ENCODE measurements at places on chromosomes 7 and 10. TPM values are rescaled to one million over a fixed set of nuclear protein-coding genes. Genes with fewer than 3 reads are reported as not detected.
A peak's percentile ranks its signal among the peaks of the same experiment; 100 is the strongest.

DNA sequence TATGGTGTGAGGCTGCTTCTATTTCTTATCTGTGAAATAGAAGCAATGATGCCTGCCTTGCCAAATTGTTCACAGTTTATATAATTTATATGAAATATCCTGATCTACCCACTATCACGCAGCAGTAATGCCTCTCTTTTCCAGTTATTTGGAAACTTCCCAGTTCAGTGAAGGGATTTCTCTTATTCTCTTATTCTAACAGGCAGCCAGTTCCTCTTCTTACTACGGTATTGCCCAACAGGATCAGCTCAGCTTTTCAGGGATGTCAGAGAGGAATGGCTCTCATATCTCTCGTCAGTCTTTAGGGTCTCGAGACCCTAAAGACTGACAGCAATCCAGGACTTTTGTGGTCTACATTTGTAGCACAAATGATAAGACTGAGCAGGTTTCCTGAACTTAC lies 215.6 kb downstream of the CREB5 start:
- no peak for DNase-seq

- DNase-seq: no peak
These were observed 39.6 kb downstream of the TCERG1L start for GRCh38 chr10:131271966-131272365.

NACAD gene
- polyA plus RNA-seq: 9.4 TPM

MET gene
- 54.2 TPM for polyA plus RNA-seq

GRCh38 chr7:8190119-8190895 lies 71.7 kb downstream of the ICA1 start:
- DNase-seq: peak; percentile 58

DNA sequence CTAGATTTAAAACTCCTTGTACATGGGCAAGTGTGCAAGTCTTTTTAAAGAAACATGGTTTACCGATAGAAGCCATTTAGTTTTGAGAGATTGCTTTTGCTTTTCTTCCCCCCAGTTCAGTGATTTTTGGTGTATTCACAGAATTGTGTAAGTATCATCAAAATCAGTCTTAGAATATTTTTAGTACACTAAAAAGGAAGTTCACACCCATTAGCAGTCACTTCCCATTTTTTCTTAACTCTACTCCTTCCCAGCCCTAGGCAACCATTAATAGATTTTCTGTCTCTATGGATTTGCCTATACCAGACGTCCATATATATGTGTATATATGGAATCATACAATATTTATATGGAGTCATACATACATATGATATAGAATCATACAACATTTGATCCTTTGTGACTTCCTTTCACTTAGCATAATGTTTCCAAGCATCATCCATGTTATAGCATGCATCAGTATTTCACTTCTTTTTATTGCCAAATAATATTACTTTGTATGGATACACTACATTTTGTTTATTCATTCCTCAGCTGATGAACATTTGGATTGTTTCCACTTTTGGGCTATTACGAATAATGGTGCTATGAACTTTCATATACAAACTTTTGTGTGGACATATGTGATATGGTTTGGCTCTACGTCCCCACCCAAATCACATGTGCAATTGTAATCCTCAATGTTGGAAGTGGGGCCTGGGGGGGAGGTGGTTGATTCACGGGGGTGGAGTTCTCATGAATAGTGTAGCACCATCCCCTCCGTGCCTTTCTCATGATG lies 16.5 kb upstream of the ARL4A start:
- DNase-seq: no peak

FFAR4 gene
- polyA plus RNA-seq: not detected

SFTPA1 gene
- polyA plus RNA-seq: not detected

DNA sequence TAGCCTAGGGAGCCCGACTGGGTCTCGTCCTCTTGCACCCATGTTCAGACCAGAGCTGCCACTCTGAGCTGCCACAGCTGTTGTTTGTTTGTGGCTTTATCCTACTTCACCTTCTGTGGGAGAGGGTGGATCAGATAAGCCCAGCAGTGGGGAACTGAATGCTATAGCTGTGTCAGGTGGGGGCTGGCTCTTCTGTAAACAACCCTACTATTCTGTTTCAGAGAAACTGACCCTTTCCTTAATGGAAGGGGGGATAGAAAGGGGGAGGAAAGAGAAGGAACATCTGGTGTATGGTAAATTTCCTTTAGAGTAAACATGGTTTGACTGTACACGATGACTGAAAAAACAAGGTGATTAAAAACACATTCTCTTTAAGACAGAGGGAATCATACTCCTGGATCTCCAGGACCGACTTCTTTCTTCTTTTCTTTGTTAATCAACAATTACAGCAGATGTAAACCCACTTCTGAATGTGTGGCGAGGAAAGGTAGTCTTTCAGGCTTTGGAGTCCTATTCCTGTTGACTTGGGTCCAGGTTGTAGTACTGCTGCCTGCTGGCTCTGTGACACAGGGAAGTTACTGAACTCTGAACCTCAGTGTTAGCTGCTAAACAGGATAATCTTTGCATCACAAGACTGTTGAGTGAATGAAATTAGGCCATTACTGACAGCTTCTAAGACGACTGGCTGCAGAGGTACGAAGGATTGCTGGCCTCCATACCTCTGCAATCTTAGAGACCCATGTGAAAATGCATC lies 6.0 kb downstream of the PRXL2A start:
- no peak for DNase-seq

GRCh38 chr7:151280388-151281019 lies 32.0 kb upstream of the SMARCD3 start:
- no peak for DNase-seq

DNA sequence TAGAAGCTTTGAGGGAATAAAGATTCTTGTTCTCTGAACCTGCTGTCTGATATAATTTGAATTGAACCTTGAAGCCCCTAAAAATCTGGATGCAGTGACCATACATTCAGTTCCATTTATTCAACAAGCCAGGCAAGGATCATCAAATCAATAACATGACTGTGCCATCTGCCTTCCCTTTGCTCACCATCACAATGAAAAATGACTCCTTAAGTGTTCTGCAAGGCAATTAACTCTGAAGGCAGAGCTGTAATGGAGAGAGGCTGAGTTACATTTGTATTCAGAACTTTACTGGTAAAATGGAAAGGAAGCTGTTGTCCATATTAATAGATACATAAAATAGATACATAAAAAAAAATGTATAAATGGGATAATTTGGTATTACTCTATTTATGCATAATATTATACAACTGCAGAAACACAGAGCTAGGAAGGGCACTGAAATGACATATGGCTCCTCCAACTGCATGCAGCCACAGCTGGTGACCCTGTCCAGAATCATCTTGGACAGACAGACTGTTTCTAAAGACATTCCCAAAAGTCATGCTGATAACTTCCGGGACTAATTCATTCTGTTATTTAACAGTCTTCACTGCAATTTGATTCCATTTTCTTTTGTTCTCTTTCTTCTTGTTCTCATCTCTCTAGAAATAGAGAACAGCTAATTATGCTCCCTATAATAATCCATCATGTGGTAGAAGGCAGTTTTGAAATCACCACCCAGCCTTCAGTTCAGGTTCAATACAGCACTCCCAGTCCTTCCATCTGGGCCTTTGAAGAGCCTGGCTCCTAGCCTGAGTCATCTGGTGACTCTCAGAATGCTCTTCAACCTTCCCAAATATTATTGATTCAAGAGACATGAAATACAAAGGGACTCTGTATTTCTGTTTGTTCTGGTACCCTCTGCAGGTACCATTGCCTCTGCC lies 412.6 kb downstream of the GFRA1 start:
- no peak for DNase-seq

PRR15 gene
- 14.6 TPM for polyA plus RNA-seq

DNA sequence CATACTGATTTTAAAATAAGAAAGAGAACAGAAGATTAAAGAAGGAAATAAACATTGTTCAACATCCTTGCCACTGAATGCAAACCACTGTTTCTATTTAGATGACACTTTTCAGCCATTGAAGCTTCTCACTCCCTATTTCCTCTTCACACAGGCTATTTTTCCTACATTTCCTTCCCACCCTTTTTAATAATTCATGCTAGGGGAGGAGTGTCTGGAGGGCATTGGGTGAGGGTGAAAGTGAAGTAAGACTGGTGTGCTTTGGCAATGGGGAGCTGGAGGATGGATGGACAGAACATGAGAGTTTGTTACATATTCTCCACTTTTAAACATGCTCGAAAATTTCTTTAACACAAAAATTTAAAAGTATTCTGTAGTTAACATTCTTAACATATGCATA lies 168.8 kb upstream of the GLI3 start:
- DNase-seq: no peak

LBX1 gene
- not detected for polyA plus RNA-seq

OR6B1 gene
- 0.03 TPM for polyA plus RNA-seq

GRCh38 chr7:28017372-28017771 lies 163.2 kb downstream of the JAZF1 start:
- no peak for DNase-seq

AUTS2 gene
- polyA plus RNA-seq: 90.7 TPM

DNA sequence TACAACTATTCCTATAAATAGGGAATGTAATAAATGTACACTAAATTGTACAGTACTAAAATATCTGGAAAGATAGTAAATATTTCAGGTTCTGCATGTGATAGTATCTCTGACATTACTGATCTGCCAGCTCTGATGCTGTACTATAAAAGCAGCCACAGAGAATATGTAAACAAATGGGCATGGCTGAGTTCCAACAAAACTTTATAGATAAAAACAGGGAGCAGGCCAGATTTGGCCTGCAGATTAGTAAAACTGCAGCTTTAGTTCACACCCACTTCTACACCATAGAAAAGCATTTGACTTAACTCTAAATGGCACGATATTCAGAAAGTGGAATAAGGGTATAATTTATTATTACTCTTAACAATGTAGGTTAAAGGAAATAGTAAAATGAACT lies 18.8 kb upstream of the TLL2 start:
- DNase-seq: no peak

Measured in renal cortex interstitium (tissue), 15 donors.